ENCODE measurements at places on chromosomes 16 and 17.

DNA sequence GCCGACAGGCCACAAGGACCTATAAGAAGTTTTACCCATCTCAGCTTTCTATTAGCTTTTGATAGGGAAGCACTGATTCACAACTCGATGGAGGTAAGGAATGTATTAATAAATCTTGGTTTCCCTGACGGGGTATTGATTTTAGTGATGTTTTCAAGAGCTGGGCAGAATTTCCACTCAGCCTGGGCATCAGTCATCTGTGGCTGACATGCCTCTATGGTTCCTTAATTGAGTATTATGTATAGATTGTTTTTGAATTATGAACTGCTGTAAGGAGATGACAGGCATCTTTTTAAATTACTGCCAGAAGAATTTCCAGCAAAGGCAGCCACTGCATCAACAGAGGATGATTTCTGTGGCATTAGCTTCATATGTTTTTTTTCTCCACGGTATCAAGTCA is 128.6 kb downstream of the CPPED1 start:
- DNase-seq = no peak

DNA sequence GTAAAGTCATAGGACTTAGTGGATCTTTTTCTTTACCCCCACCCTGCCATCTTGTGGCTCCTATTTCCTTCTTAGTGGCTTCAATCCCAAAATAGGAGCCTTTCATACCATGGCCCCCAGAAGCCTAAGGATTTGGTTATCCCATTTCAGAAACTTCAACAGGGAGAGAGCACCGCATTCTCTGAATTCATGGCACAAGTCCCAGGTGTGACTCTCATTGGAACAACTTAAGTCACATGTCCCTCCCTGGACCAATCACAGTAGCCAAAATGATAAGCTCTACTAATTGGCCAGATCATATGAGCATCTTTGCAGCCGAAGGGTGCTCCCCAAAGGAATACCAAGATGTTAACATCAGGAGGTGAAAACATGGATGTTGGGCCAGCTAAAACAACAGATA is 43.2 kb downstream of the AXIN2 start:
- DNase-seq = no peak

- DNase-seq = no peak
Observed at GRCh38 chr17:13024526-13025257, 6.9 kb upstream of the ELAC2 start.

DNA sequence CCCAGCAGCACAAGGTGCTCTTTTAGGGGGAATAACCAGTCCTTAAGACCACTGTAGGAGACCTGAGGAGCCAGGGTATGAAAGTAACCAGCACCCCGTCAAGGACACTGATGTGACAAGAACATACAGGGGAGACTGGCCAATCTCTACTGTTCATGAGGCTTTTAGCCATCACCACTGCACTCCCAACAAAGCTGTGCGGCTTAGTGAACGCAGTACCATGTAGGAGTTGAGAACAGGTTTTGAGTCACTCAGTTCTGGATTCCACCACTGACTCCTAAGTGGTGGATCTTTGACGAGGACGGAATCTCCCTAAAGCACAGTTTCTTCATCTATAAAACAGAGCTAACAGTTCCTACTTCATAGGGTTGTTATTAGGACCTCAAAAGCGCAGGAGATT is 26.8 kb downstream of the COG4 start:
- DNase-seq = no peak

GRCh38 chr16:79950932-79951719 is 350.6 kb upstream of the MAF start:
- no peak for DNase-seq

DNA sequence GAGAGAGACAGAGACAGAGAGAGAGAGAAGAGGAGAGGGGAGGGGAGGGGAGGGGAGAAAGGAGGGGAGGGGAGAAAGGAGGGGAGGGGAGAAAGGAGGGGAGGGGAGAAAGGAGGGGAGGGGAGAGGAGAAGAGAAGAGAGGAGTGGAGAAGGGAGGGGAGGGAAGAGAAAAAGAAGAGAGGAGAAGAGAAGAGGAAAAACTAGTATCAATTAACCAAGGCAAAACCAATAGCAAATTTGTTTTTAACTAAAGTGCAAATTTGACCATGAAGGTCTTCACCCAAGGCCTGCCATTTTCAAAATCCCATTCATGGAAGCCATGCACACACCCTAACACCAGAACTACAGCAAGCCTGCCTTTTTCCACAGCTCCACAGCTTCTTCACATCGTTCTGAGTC is 16.6 kb downstream of the GRIN2A start:
- no peak for DNase-seq

- DNase-seq = peak; percentile 87
Observed at GRCh38 chr17:12730931-12731521, 58.3 kb upstream of the ARHGAP44 start.

- no peak for DNase-seq
Observed at GRCh38 chr17:21201298-21201595, 12.7 kb downstream of the TMEM11 start.

GRCh38 chr16:22321340-22322001 is 24.3 kb downstream of the POLR3E start:
- no peak for DNase-seq

DNA sequence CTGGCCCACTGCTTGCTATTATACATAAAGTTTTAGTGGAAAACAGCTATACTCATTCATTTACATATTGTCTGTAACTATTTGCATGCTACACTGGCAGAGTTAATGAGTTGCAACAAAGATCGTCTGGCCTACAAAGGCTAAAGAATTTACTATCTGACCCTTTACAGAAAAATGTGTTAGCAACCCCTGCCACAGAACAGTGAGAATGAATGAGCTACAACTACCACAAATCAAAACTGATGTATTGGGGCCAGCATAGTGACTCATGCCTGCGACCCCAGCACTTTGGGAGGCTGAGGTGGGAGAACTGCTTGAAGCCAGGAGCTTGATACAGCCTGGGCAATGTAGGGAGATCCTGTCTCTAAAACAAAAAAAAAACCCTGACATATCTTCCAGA is 92.7 kb downstream of the MYH11 start:
- no peak for DNase-seq

GRCh38 chr16:24851700-24852099 is 5.9 kb downstream of the SLC5A11 start:
- DNase-seq = no peak

- DNase-seq = no peak
Observed at GRCh38 chr16:9922441-9922840, 259.8 kb downstream of the GRIN2A start.

DNA sequence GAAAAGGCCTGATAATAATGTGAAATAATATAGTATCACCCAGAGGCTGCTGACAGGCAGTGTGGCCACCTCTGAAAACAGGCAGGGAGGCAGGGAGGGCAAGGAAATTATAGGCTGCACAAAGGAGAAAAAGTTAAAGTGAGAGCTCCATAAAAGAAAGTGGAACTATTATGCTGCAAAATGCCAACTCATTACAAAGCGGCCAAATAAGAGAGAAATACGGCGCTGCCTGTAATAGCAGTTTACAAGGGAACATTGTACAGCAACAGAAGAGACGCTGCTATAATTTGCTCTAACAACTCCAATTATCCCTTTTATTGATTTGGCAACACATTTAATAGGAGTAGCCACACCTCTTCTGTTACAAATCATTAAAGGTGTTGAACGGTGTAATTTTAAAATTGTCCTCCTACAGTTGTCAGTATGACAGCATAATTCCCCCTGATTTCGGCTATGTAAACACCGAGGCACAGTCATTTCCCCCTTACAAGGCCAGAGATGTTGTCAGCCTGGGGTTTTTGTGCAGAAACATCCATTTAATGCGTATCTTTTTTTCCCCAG is 120.3 kb downstream of the MRM1 start:
- no peak for DNase-seq
